Right kidney (tissue), 9 donors: ENCODE measurements at places on chromosomes 7 and 10.
A peak's percentile ranks its signal among the peaks of the same experiment; 100 is the strongest.

DNA sequence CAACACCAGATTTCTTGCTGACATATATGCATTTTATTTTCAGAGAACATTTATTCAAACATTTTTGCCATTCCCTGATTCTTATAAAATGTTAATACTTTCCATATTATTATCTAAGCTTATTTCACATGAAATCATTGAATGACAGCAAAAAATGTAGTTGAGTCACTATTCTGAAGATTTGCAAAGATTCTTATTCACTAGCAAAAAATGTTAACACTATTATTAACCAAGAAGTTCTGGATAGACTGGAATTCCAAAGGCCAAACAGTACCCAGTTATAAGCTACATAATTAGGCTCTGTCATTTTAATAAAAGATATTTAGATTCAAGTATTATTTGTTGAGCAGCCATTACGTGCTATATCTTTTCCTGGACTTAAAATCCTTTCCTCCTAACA is 4.3 kb downstream of the GSTO2 start:
- no peak for DNase-seq

- no peak for DNase-seq
Measured at GRCh38 chr7:90629297-90629918, 33.3 kb downstream of the CDK14 start.

DNA sequence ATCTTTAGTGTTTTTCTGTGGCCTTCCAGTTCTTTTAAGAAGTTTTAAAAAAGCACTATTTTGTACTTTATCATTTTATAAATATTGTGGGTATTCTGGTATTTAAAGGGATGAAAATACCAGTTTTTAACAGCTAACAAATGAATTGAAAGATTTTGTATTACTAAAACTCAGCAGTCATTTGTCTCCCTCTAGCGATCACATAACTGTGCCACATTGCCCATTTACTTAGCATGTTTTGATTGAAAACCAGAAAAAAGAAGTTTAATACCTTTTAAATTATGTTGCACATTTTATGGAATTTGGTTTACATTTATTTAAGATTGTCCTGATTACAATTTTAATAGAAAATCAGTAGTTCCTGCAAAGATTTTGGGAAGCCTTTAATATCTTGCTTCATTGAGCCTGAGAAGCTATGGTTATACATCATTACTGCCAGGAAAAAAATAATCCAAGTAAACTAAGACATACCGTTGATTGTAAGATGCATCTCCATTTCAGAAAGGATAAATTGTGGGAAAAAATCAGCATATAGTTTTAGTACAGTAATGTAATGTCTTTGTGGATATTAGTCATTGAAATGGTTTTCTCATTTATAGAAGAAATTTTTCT is 34.9 kb downstream of the TAX1BP1 start:
- no peak for DNase-seq

DNA sequence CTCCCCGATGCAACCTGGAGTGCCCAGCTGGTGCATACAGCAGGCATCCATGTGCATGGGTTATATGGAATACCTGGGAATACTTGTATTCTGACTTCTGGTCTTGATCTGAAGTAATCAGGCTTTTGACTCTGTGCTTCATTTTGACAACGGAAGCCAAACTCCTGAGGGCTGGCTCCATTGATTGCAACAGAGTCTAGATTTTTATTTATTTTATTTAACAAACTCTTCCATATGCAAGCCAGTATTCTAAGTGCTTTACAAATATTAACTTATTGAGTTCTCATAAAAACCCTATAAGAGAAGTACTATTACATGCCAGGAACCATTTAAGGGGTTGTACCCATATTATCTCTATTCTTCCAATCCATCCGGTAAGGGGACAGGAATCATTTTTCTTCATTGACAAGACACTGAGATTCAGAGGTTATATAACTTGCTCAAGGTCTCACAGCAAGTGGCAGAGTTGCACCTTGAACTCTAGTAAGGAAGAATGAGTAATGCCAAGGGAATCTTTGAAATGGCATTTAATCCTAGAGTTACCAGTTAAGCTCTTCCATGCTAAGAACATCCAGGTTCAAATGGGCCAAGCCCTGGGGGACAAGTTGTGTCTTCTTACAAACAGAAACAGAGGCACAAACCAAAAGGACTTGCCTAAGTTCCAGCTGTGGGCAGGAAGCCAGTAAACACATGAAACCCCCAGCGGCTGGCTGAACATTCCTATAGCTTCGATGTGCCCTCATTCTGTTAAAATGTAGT is 241.0 kb downstream of the WDR11 start:
- no peak for DNase-seq

GRCh38 chr10:93600446-93601145 is 439 bp downstream of the RBP4 start:
- peak; percentile 24 for DNase-seq

- no peak for DNase-seq
Measured at GRCh38 chr7:20201380-20201779, 15.8 kb downstream of the MACC1 start.

DNA sequence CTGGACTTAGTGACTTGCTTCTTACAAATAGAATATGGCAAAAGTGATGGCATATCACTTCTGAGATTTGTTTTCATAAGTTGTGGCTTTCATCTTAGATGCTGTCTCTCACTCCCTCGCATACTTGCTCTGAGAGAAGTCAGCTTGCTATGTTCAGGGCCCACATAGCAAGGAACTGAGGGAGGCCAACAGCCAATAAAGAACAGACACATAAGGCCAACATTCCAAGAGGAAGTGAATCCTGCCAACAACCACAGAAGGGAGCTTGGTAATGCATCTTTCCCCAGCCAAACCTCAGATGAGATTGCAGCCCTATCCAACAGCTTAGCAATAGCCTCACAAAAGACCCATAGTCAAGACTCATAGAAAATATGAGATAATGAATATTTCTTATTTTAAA is 39.2 kb upstream of the DMTF1 start:
- no peak for DNase-seq

DNA sequence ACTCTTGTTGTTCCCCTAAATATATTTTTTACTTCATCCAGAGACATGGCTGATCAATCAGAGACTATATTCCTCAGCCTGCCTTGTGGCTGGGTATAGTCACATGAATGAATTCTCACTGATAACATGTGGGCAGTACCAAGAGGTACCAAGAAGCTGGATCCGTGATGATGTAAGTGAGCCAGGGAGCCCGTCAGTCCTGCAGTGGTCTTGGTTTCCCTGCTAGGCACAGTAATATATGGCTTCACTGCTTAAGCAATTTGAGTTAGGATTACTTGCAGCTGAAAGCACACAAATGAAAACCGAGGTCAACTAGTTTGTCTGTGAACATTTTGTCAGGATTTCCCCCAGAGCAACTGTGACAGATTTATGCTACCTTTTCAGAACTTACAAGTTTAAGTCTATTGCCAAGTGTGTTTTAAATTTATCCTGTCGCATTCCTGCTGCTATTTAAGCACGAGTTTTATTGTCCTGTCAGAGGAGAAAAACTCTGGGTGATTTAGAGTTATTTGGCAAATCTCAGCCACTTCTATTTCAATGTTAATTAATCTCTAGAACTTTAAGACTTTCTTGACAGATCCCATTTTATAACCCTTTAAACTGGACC is 381.8 kb downstream of the PHF14 start:
- DNase-seq, result peak; percentile 7

GRCh38 chr7:138008588-138009349 is 6.9 kb upstream of the CREB3L2 start:
- DNase-seq, result peak; percentile 45

- no peak for DNase-seq
Measured at GRCh38 chr7:151449990-151450389, 10.0 kb upstream of the CRYGN start.

GRCh38 chr10:131857156-131858117 is 43.4 kb upstream of the PPP2R2D start:
- DNase-seq, result no peak

DNA sequence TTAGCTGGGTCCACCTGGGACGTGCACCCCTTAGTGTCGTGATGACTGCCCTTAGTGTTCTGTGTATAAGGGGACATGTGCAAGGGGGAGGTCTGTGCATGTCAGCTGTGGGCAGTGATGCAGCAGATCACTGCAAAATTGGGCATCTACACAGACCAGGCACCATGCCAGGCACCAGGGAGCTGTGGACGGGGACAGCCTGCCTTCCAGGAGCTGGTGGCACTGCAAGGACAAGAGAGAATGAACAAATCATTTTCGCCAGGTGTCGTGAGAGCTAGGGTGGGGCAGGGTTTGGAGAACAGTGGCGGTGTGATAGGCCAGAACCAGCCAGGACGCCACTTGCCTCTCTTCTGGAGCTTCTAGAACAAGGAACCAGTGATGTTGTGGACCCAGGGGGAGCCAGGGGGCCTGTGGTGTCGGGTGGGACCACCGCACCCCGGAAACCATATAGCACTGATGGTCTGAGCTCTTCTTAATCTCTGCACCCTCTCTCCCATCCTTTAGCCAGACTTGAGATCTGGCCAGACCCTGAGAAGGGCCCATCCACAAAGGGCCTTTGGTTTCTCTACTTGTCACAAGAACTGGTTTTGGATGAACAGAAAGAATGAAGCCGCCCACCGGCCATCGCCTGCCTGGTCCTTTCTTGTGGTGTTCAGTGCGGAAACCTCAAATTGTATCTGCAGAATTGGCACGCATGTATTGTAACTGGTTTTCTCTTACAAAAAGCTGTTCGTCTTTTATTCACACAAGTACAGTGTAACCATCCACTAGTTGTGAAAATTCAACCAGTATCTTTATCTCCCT is 30.7 kb downstream of the PRF1 start:
- no peak for DNase-seq

GRCh38 chr7:24715661-24716479 is 41.4 kb downstream of the GSDME start:
- no peak for DNase-seq

- DNase-seq, result no peak
Measured at GRCh38 chr10:64690194-64690593, 1169.0 kb downstream of the REEP3 start.

GRCh38 chr7:48938539-48939295 is 14.4 kb downstream of the CDC14C start:
- DNase-seq, result no peak

GRCh38 chr7:44539669-44540506 is 1.2 kb downstream of the NPC1L1 start:
- DNase-seq, result no peak

- no peak for DNase-seq
Measured at GRCh38 chr7:140609646-140610045, 31.0 kb downstream of the DENND2A start.
